ENCODE measurements at places on chromosomes 6 and 20.

DNA sequence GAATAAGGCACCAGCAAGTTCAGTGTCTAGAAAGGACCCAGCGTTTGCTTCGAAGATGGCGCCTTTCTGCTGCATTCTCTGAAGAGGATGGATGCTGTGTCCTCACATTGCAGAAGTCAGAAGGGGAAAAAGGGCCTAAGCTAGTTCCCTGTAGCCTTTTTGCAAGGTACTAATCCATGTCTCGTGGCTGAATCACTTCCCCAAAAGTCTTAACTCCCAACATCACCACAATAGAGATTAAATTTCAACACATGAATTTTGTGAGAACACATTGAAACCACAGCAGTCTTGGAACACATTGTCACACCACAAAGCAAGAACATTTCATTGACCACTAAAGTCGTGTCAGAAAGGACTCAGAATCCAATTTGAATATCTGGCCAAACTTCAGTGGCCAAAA, 42.1 kb downstream of the KLHL31 start:
- DNase-seq, result no peak

GRCh38 chr20:46089167-46089416, 670 bp downstream of the NCOA5 start:
- peak; percentile 63 for DNase-seq

- DNase-seq, result no peak
Measured at GRCh38 chr20:50624351-50625016, 66.9 kb downstream of the RIPOR3 start.

DNA sequence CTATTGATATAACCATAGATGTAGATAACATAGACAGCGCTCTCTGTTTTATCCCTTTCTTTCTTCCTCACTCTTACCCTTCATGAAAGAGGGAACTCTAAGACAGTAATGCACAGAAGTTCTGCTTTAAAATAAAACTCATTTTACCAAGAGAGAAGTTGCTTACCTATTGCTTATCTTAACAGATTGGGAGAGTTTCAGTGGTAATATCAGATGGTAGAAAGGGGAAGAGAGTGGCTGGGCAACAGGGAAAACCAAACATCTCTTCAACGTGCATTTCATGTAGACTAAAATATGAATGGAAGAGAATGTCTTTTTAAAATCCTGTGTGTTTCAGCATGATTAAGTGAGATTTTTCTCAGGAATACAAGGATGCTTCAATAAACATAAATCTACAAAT, 45.3 kb upstream of the SIRPG start:
- DNase-seq, result no peak

- no peak for DNase-seq
Measured at GRCh38 chr6:132063738-132064137, 112.6 kb upstream of the CCN2 start.

- no peak for DNase-seq
Measured at GRCh38 chr6:134402372-134402984, 84.6 kb upstream of the SGK1 start.

- DNase-seq, result no peak
Measured at GRCh38 chr6:66605971-66606370, 898.9 kb upstream of the EYS start.

DNA sequence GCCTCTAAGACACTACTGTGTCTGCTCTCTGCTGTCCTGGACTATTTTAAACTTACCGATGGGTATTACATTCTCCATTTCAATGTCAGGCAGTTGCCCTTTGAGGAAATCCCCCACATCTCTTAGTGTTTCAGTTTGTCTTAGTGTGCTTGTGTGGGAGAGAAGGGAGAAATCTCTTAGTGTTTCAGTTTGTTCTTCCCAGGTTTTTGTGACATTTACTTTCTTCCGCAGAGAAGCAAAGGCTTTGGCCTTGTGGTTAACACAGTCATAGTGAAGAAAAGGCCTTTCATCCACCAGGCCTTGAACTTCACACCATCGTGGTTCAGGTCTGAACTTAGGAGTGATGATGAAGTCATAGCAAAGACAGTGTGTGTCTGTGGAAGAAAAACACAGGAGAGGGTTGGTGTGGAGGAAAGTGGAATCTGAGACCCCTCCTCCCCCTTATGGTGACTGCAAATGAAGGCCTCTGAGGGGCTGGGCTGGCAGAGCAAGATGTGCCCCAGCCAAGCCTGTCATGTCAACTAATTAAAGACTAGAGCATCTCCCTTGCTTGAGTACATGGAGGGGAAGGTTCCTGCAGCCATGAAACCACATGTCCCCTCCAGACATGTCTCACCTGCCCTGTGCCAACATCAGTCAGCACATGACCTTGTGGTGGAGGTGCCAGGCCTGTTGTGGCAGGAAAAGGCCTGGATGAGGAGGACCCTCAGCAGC, 23.9 kb downstream of the RAET1L start:
- no peak for DNase-seq

DNA sequence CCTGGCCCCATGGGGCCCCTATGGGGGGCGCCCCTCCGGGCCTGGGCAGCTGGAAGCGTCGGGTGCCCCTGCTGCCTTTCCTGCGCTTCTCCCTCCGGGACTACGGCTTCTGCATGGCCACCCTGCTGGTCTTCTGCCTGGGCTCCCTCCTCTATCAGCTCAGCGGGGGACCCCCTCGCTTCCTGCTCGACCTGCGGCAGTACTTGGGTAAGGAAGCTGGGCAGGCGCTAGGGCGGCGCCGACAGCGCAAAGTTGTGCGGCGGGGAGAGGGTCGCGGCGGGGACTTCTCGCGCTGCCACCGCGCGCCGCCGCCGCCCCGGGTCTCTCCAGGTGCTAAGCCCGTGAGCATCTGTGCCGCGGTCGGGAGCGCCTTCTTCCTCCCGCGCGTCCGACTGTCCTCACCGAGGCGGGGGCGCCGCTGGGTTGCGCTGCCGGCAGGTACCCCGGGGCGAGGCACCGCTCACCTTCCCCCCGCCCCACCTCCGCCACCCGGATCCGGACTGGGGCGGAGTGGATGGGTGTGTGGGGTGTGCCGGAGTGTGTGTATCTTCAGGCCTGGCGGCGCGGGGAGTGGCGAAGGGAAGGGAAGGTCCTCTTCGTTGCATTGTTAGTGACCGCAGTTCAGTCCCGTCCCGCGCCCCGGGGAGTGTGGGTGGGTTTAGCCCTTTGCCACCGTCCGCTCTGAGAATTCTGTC, 788 bp downstream of the UST start:
- DNase-seq, result peak; percentile 72

DNA sequence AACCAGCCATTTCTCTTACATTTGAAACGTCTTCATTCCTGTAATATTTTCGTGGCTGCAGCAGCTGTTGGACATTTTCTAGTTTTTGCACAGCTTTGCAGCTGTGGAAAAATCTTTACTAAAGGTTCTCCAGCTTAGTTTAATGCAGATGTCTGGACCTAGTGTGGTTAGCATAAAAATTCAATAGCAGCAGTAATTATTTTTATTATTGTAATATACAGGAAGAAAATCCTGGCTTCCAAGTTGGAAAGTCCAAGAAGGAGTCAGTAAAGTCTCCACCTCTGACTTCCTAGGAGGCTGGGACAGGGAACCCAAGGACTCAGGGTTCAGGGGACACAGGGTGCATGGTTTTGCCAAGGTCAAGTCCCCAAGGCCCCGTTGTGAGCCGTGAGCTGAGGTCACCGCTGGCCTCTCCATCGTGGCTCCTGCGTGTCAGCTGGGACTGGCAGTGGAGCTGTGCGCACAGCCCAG, 230.6 kb downstream of the FNDC1 start:
- DNase-seq, result no peak
